ENCODE measurements at places on chromosomes 5 and 9.
A peak's percentile ranks its signal among the peaks of the same experiment; 100 is the strongest.

DNA sequence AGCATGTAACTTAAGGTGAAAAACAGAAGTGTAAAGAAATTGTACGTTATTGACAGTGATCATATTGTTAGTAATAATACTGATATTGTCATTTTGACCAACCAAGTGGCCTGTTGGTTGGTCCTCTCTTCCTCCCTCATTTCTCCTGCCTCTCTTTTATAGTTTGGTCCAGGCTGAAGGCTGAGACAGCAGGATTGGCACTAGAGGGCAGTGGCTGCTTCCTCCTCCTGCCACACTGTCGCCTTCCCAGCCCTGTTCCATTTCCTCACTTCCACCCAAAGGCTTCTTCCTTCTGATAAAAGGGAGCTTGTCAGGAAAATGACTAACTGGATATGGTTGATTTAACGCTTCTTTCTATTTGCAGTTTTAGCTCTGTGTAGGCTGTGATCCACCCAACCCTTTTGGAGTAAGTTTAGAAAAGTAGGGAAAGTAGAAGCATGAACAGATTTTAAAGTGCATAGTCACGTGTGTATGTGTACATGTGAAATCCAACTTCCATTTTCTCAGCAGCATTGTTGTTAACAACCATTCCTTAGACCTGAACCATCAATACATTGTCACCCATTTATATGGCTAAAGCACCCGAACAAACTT, 35.6 kb downstream of the PTCD2 start:
- no peak for DNase-seq

DNA sequence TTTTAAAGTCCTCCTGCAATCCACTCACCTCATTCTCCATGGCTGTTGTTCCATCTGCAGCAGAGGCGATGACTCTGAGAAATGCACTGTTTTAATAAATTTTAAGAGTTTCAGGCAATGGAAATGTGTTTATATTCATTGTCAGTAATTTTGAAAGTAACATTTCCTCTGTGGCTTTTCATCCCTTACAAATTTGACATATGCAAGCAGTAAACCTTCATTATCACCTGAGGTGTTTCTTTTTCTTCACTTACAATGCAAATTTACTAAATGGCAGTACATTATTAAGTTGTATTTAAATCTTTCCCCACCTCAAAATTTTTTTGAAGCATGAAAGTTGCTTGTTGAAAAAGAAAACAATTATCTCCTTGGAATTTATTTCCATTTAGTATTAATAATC, 136.9 kb downstream of the DIRAS2 start:
- DNase-seq: no peak

GRCh38 chr5:97750576-97750975, 567.5 kb upstream of the RIOK2 start:
- no peak for DNase-seq

- no peak for DNase-seq
Measured at GRCh38 chr5:179840766-179841165, 17.9 kb downstream of the MRNIP start.

- no peak for DNase-seq
Measured at GRCh38 chr9:592225-592624, 249.3 kb upstream of the DMRT1 start.

- DNase-seq: no peak
Measured at GRCh38 chr5:14958188-14958587, 86.6 kb upstream of the ANKH start.

DNA sequence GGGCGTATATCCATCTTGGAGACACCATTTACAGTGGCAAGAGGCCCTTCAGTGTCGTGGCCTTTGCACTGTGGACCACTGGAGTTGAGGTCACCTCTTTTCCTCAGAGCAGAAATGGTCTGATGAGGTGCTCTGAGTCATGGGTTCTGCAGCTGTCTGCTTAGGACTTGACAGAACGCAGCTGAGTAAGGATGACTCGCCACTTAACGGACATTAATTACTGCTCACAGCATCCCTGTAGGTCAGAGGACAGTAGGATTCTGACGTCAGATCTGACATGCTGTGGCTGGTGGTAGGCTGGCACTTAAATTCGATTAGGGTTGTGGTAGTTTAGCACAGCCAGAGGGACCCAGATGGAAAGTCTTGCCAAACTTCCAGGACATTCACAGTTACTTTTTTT, 479.4 kb downstream of the DMAC1 start:
- DNase-seq: no peak

GRCh38 chr5:134059758-134060495, 54.6 kb upstream of the TCF7 start:
- no peak for DNase-seq

DNA sequence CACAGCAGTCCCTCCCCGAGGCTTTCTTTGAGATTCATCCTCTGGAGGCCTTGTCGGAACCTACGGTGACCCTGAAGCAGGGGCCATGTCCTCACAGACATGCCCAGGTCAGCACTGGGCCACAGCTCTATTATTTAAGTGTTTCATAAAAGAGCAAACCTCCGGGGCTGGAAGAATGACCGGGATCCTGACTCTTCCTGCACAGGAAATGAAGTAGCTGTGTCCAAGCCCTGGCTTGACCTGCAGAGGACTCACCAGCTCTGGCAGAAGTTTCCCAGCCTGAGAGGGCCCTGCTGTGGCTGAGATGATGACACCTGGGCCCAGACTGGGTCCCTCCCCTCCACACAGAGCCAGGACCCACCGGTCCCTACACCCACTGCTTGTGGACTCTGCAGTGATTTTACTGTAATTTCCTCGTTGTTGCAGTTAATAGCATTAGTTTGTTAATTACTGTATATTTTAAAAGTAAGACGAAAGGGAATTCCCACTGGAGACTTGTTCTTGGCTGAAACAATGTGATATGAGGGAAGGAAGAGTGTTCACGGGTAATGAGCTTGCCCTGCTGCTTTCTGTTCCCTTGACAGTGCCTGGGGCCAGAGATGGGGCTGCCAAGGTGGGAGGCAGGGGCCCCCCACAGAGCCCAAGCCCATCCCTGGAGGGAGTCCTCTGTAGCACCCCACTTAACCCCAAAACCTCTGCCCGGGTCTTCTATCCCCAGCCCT, 72.2 kb downstream of the PCDH1 start:
- no peak for DNase-seq

DNA sequence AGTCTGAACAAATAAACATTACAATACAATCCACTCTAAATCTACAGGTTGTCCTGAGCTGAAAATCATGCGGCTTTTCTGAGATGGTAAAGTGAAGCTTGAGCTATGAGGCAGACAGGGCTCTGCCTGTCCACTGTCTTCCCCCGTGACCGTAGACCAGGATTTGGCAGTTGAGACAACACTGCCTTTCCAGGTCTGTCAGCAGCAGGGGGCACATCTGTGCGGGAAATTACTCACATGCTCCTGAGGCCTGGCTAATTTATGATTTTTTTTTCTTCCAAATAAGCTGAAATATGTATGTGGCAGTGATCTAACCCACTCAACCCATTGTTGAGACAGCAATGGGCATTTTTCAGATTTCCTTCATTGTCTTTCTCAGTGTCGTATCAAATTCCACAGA, 307.9 kb downstream of the FBXL7 start:
- DNase-seq: no peak

- DNase-seq: no peak
Measured at GRCh38 chr5:997711-998110, 10.9 kb upstream of the NKD2 start.

DNA sequence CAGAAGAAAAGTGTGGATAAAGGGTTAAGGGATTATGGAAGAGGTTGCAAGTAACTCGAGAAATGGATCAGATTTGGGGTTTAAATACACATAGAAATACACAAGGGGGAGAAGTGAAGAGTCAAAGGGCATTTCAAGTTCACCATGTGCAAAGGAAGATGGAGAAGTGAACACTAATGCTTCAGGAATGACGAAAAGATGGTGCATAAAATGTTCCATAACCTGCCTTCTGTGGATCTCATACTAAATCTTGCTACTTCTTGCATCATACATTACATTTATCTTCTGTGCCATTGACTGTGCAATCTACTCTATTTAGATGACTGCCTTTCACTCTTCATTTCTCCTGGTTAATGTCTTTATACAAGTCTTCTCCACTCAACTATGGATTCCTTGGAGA, 5.7 kb upstream of the SMC2 start:
- no peak for DNase-seq

DNA sequence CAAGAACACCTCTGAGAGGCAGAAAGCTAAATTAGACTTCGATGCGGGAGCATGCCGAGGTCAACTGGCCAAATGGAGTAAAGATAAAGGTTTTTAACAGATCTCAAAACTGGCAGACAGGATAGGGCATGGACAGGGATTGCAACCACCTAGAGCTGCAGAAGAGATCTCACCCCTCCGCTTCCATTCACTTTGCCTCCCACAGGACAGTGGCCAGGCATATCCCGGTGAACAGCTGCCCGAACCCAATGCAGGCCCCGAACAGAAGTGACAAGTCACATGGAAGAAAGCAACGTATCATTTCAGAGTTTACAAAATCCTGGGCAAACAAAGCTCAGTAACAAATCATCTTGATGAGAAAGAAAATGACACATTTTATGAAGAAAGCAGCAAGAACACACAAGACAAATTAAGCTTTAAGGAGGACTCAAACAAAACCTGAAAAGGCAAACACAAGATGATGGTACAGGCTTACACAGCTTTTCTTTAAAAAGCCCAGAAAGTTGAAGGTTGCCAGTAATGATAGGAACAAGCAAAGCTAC, 18.4 kb downstream of the RNF130 start:
- DNase-seq: no peak

DNA sequence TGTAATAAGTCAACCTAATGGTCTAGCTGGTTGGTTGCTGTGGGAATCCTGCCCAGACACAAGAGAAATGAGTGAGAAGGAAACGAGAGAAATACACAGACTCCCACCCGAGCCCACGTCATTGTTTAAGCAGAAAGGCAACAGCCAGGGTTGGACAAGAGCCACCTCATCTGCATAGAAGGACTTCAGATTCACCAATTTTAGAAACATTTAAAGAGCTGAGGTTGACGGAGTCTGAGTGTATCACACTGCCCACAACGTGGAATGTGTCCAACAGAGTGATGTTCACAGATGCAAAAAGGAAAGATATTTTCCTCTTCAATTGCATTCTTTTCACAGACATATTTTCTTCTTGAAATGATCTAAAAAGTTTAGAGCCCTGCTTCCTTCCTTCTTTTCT, 349.5 kb downstream of the AGTPBP1 start:
- no peak for DNase-seq

- DNase-seq: no peak
Measured at GRCh38 chr9:84697509-84698114, 28.1 kb downstream of the NTRK2 start.

DNA sequence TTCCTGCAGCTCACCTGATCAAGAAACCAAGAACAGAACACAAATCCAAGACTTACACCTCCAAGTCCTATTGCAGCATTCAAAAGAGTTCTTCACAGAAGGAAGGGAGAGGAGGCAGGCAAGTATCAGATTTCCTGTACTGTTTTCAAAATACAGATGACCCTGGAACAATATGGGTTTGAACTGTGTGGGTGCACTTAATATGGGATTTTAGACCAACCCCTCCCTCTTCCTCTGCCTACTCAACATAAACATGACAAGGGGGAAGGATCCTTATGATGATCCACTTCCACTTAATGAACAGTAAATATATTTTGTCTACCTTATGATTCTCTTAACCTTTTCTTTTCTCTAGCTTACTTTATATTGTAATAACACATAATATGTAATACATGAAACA, 104.6 kb downstream of the ELAVL2 start:
- DNase-seq: no peak

GRCh38 chr5:94802450-94802849, 184.0 kb downstream of the SLF1 start:
- DNase-seq: no peak

DNA sequence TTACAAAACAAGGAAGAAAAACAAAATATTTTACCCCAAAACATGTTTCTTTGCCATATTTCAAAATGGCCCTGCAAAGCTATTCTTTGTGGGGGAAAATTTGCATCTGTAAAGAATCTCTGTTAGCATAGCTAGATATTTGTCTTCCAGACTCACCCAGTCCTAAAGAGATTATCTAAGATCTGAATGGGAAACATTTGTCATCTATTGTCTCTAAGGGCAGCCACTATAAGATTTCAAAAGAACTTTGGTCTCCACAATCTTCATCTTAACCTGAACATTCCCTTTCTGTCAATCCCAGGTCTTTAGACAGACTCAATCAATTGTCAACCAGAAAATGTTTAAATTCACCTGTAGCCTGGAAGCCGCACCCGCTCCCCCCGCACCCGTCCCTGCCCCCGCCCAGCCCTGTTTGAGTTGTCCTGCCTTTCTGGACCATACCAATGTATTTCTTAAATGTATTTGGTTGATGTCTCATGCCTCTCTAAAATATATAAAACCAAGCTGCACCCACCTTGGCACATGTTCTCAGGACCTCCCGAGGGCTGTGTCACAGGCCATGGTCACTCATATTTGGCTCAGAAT, 330.6 kb downstream of the RAB3C start:
- no peak for DNase-seq

GRCh38 chr9:136191960-136192286, 13.0 kb downstream of the LHX3 start:
- no peak for DNase-seq

DNA sequence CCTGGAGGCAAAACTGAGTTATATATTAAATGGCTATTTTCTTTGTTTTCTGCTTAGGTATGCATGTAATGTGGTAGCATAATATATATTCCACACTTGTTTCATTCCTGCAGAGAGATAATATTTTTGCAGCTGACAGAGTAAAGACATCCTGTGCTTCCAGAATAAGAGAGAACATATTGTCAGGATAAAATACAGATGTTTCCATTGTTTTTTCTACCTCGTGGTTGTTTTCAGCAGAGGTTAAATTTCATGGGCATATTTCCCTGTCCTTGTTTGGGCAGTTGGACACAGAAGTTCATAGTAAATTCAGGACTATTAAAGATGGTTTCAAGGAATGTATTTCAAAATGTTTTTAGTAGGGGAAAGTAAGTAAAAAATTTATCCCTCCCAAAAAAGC, 47.6 kb upstream of the MEGF10 start:
- no peak for DNase-seq

DNA sequence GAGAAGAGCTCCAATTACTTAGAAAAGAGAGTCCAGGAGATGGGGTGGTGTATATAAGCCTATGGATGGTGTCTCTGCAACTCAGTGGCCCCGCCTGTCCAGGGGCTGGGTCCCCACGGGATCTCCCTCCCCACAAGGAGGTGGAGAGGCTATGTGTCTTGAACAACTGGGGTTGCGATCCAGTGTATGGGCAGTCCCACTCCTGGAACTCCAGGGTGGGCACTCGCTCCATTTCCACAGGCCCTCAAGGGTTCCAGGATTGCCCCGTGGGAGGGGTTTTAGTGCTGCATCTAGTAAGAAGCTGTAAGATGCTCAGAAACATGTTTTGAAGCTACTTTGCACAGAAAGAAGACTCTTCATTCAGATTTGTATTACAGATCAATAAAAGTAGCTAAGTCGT, 558 bp upstream of the SMAD5 start:
- DNase-seq: no peak

GRCh38 chr9:35910613-35911359, 1.5 kb downstream of the SPAAR start:
- DNase-seq: peak; percentile 6

GRCh38 chr9:98161851-98162250, 30.6 kb downstream of the CORO2A start:
- no peak for DNase-seq
